IMR-90 (cell line): ENCODE measurements at places on chromosomes 3 and 15. TPM values are rescaled to one million over a fixed set of nuclear protein-coding genes. Genes with fewer than 3 reads are reported as not detected.

The USP50 gene
- total RNA-seq: not detected in 2 replicates

The SCAMP5 gene
- 0.36 and 0.56 TPM in 2 replicates for total RNA-seq

The RPL39L gene
- total RNA-seq: 32.5 and 34.6 TPM in 2 replicates

The SAMD7 gene
- total RNA-seq: not detected in 2 replicates

DNA sequence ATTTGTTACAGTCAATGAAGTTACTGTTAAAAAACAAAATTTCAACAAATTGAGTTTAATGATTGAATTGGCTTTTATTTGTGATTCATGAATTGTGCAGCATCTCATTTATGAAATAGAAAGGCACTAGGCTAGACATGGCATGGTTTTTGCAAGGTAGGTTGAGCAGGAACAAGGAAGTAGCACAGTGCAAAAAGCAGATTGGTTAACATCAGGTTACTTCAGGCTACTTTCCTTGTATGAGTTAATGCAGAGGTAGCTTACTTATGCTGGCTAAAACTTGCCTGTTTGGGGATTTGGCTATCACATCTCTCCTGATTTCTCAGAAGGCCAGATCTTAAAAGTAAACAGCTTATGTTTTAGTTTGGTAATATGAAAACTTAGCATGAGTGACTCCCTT, 23.0 kb upstream of the SV2B start:
- no peak for DNase-seq

DNA sequence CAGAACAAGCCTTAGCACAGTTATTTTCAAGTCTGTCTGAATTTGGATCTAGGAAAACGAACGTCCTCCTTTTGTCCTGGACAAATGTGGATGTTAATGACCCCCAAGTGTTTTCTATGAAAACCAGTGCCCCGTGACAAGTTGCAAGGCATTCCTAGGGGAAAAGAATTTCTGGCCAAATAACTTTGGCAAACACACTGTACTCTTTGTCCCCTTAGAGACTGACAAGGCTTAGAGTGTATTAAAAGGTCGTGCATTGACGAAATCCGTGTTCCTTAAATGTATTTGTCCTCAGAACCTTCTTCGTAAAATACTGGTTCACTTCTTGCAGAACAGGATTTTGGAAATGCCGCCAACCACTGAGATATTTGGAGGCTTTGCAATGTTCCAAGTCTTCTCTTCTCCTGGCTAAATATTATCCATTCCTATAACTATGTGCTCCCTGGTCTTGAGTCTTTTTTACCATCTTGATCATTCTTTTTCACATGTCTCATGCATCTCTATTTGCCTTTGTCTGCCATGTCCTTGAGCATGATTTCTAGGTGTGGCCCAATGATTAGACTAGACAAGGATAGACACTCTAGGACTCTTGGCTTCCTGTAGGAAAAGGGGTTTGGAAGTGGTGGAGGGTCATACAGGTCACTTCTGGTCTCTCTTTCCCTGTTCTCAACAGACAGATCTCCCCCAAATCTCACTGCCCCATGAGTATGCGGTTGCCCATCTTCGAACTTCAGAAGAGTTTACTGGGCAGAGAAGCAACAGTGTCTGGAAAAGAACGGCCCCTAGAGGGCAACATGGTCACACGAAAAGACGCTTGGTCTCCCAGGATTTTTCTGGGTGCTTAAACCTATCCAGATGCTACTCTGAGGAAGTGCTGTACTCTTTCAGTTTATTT, 117.5 kb downstream of the EDEM1 start:
- peak; percentile 44 for DNase-seq

DNA sequence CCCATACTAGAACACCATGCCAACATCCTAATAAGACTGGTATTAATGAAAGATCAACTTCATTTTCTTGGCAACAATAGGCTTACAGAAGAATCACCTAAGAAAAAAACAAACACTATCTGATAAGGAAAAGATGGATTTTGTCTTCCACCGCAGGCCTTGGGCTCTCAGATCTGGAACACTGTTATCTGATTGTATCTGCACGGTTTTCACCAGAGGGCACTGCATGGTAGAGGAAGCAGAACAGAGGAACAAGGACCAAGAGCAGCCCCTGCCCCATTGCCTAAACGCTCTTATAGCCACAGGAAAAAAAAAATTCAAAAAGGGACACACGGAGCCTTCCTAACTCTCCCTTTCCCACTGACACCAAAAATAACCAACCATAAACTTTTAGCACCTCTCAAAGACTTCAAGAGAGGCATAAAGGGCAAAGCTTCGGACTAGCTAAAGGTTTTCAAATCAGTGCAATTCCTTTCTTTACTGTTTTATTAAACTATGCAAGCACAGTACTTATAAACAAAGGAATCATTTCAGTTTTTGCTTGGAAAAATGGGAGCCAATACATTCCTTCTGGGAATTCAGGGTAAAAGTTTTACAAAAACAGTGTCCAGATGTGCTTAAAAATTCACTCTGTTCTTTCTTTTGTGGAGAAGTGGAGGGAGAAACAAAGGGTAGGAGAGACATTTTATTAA, 23.3 kb downstream of the IL17RD start:
- DNase-seq: no peak

DNA sequence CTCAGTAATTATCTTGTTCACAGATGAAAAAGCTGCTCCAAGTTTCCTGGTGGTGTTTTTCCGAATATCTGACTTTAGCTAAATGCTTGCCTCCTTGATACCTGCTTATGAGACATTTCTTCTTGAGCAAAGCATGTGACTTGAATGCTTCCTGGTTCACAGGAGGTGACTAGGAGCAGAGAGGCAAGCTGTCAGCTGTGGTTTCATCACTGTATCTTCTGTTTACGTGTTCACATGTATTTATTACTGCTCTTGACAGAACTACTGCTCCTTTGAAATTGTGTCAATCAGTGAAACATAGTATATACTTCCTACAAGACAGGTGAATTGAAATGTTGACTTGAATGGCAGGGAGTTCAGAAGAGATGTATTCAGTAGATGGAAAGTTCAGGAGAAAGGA, 8.9 kb upstream of the SPPL2A start:
- DNase-seq: peak; percentile 58

GRCh38 chr15:72379856-72380430, 4.1 kb upstream of the HEXA start:
- DNase-seq: no peak

- DNase-seq: no peak
Observed at GRCh38 chr15:75032395-75032794, 9.0 kb downstream of the PPCDC start.

GRCh38 chr3:86547692-86548091, 443.3 kb downstream of the VGLL3 start:
- DNase-seq: no peak
